Neural progenitor cell (in vitro differentiated cells): ENCODE measurements at places on chromosomes 2 and 18.

GRCh38 chr2:85661139-85661858, 6.7 kb downstream of the SFTPB start:
- DNase-seq = no peak

DNA sequence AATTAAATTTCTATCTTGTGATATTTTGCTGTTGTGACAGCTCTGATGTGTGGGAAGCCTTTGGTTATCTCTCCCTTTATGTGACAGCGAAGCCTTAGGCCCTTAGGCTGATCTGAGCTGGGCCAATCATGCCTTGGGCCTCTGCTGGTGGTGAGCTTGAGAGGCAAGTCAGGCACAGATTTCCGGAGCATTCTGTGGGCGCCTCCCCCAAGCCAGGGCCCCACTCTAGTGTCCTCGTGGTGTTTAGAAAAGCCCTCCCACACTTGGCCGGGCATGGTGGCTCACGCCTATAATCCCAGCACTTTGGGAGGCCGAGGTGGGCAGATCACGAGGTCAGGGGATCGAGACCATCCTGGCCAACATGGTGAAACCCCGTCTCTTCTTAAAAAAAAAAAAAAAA, 239.8 kb downstream of the SH3RF3 start:
- no peak for DNase-seq

GRCh38 chr2:231996797-231997540, 35.5 kb downstream of the DIS3L2 start:
- DNase-seq = no peak

DNA sequence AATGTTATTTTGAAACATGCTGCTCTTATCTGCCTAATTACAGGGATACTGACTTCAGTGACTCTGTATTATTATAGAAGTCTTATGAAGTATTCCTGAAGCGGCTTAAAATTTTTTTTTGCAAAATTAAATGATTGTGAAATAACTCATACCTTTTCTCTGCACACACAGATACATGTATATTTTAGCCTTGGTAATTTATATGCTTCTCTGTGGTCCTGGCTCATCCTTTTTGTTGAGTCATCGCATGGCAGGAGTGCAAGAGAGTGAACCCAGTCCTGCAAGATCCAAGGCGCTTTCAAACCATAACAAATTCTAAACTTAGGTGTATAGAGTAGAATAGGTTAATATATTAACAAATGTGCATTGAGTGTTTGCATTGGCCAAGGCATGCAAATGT, 8.6 kb downstream of the CCNT2 start:
- DNase-seq = no peak

- DNase-seq = no peak
Observed at GRCh38 chr2:21800356-21800755, 676.6 kb downstream of the TDRD15 start.

DNA sequence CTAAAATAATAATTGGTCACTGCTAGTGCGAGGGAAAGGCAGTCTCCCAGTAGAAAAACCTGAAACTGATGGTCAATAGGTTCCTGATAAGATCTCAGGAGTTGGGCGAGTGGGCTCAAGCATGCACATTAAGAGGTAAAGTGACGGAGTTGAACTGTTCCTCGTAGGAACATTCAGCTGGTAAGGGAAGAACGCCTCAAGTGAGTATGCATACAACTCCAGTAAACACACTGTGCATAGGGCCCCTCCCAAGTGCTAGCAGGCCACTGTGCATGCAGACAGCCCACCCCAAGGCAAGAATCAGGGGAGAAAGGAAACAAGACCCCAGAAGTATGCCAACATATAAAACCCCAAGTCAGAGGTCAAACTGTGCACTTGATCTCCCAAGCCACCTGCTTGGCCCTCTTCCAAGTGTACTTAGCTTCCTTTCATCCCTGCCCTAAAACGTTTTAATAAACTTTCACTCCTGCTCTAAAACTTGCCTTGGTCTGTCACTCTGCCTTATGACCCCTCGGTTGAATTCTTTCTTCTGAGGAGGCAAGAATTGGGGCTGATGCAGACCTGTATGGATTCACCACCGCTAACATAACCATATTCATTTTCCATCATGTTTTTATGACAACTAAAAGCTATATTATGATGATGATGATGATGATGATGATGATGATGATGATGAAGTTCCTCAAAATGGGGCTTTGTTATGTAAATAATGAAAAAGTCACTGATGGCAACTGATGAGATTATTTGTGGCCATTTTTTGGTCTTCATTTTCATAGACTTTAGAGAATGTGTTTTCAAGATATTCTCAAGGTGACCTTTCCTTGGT, 118.0 kb upstream of the RAB27B start:
- DNase-seq = no peak

DNA sequence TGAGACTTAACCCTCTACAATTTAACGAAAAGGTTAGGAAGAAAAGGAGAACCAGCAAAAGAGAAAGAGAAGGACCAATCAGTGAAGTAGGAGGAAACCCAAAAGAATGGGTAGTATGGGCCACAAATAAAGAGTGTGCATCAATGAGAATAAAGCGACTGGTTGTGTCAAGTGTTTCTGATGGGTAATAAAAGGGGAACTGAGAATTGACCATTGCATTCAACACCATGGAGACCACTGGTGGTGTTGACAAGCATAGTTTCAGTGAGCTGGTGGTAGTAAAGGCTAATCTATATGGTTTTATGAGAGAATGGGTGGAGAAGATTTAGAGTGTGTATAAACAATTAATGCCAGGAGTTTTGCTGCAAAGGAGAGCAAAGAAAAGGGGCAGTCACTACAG, 75.4 kb downstream of the CSRNP3 start:
- DNase-seq = no peak

DNA sequence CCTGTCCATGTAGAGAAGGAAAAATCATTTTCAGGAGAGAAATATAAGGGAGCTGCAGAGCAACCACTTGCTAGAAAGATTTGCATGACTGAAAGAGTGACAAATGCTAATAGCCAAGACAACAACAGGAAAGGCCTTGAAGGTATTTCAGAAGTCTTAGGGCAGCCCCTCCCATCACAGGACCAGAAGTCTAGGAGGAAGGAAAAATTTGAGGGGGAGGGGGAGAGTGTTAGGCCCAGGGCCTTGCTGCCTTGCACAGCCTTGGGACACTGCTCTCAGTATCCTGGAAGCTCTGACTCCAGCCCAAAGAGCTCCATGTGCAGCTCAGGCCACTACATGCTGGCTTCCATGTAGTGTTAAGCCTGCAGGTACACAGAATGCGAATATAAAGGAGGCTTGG, 266.9 kb downstream of the GLI2 start:
- DNase-seq = no peak

DNA sequence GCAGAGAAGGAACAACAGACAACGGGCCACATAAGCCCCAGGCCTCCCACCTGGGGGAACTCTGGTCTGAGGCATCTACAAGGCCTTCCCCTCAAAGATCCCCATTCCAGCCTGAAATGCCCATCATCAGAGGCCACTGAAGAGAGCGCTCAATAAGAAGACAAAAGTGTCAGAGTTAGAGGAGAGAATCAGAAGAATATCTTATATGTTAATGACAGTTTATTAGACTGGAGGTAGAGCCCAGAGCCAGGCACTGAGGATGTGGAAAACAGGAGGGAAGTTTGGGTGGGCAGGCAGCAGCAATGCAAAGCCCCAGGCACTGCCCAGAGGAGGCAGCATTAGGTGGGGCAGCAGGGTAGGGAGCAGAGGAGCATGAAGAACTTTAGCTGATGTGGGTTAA, 2.9 kb upstream of the CTIF start:
- DNase-seq = no peak

GRCh38 chr2:160036736-160037135, 25.7 kb downstream of the PLA2R1 start:
- DNase-seq = peak; percentile 13

DNA sequence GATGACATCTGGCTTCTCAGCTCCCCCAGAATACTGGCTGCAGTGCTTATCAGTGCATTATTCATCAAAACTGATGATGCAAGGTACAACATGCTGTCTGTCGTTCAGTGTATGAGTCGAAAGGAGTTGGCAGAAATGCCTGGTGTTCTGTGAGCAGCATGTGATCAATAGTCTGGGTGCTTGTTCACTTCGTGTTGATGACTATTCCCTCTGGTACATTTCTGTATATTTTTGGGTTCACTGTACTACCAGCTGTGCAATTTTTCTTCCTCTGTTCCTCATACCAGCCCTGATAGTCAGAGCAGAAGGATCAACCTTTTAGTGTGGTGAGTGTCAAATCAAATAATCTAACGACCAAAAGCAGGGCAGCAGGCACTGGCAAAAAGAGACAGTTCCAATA, 59.0 kb upstream of the KLHL14 start:
- no peak for DNase-seq

DNA sequence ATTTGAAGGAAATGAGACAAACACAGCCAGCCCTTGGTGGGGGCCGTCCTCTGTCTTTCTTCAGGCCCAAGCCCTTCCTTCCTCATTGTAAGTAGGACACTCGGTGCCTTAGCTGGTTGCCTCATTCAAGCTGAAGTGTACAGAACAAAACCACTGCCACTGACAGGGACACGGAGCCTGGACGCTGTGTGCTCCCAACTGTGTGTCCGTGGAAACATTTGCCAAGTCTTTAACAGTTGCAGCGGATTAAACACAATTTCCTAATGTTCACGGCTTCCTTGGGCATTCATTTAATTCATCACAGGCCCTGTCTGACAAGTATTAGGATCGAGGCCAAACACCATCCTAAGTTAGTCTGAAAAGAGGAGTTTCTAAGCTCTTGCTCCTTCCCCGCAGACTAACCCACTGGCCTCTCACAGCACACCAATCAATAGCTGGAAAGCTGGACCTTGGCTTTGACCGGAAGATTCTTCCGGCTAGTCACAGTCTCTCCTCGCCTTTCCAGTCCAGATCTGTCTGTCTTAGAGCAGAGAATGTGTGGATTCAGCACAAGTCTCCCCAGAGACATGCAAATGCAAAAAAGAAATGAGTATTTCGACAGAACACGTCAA, 68.7 kb upstream of the ACSL3 start:
- DNase-seq = no peak

GRCh38 chr2:21501376-21502027, 377.7 kb downstream of the TDRD15 start:
- no peak for DNase-seq

DNA sequence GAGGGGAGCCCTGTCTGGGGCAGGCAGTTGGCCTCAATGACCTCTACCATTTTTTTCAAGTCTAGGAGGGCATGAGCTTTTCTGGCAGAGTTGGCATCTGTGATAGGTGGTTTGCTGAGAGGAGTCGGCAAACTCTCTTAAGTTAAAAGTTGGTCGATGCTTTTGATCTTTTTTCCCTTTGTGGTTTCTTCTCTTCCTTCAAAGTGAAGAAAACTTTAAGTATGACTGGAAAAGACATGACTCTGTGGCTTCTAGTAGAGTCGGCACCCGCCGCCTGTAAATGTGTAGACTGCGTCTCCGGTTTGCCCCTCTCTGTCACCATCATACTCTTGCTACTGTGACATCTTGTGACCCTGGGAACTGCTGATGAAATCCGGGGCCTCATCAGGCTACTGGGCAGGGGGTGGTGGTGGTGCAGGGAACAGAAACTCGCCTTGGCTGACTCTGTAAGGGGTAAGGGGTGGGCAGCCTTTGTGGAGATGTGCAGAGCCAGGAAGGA, 21.1 kb downstream of the INPP5D start:
- DNase-seq = no peak

- no peak for DNase-seq
Observed at GRCh38 chr2:105641389-105641811, 103.3 kb upstream of the NCK2 start.

DNA sequence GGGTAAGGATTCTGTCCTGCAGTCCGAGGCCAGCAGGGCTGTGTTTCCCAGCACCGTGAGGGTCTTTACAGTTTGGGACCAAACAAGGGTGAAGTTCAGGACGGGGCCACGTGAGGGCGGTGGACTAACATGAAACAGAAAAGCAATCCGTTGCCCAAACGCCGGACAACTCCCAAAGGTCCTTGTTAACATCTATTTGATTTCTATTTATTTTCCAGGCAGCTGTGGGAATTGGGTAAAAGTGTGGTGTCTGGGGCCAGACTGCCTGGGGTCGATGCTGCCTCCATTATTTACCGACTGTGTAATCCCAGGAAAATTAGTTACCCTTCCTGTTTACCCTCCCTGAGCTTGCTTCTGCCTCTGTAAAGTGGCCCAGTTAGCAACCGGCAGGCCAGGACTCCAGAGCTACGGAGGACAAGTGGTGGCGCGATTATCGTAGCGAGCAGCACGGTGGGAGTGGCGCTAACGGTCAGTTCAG, 66.3 kb upstream of the TCF7L1 start:
- peak; percentile 92 for DNase-seq

GRCh38 chr2:132871831-132872230, 201.8 kb upstream of the LYPD1 start:
- DNase-seq = peak; percentile 15

GRCh38 chr2:54083021-54083420, 32.4 kb upstream of the ACYP2 start:
- DNase-seq = peak; percentile 21

DNA sequence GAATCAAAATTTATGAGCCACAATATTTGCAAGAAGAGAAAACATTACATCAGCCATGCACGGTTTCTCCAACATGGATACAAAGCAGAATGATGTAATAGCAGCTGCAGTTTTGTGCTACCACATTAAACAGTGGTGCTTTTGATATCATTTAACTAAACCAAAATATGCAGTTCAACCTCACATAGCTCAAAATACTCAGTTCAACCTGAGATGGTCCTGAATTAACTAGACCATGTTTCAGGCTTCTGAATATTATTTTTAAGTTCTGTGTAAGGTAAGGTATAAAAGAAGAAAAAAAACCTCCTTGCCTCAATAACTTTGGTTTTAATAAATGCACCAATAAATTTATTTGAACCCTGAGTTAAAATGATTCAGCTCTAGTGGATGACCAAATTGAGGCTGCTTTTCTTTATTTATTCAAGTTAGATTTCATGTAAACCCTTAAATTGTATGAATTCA, 18.8 kb upstream of the TSPYL6 start:
- no peak for DNase-seq

- DNase-seq = no peak
Observed at GRCh38 chr18:23553887-23554286, 32.4 kb downstream of the NPC1 start.

- DNase-seq = no peak
Observed at GRCh38 chr2:218383892-218384519, 1.9 kb downstream of the SLC11A1 start.

- no peak for DNase-seq
Observed at GRCh38 chr2:39650468-39650867, 15.2 kb upstream of the TMEM178A start.

DNA sequence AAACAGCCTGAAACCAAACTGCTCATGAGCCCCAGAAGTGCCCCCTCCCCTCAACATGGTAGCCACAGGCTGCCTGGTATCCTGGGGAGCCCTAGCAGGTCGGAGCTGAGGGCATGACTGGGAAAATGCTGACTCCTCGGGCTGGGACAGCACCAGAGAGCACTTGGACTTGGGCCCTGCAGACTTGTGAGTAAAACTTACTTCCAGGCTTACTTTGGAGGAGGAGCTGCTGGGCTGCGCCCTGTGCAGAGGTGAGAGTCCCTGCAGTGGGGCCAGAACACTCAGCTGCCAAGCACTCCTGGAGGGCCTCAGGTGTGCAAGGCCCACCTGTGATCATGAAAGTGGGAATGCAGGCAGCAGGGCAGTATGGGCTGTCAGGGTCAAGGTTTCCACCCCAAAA, 119.4 kb downstream of the SEPTIN10 start:
- DNase-seq = no peak
